ENCODE measurements at places on chromosomes 3 and 15.

- no peak for DNase-seq
These were observed 6.9 kb downstream of the CCRL2 start for GRCh38 chr3:46413951-46414350.

GRCh38 chr3:149879872-149880271, 66.9 kb downstream of the RNF13 start:
- DNase-seq = peak; percentile 44

DNA sequence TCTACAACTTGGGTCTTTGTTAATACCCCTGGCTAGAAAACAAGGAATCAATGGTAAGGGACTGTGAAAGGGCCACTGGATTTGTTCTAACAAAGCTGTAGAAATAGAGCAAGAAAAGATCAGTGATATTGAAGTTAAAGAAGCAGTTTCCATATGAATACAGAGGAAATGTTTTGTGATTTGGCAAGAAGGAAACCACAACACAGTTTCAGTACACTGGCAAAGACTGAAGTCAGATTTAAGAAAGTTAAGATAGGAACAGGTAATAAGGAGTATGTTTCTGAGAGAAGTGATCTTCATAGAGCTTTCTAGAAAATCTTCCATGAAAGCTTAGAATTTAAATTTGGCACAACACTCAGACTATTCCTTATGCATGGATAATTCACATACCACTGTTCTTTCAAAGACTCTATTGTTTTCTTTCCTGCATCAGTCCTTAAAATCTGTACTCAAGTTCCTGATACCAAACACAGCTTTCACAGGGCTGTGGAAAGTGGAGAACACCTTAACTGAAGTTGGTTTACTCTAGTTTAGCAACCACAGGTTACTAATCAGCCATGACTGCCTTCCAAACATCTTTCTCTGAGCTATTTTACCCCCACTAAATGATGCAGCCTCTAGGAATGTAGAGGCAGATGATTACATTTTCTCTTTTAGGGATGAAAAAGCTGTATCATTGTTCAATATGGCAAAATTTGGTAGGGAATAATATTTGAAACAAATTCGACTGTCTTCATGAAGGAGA, 32.4 kb upstream of the ALCAM start:
- no peak for DNase-seq

GRCh38 chr3:59752925-59753324, 703.1 kb upstream of the CFAP20DC start:
- DNase-seq = no peak

DNA sequence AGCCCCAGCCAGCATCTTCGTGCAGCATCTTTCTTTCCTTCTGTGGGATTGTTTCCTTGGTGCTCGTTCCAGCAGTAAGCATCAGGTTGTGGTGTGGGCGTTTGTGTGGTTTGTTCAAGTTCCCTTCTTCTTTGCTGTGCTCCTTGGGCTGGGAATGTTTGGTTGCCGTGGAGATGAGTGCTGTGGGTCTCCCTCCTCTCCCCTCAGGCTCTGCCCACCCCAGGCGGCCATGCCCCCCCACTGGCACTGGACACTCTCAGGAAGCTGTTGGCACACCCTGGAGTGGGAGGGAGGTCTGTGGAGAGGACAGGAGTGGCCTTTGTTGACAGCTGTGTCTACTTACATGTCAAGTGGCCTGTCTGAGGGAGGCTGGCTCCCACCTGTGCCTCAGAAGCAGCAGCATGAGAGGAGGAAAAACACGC, 46.5 kb upstream of the SACM1L start:
- peak; percentile 36 for DNase-seq

DNA sequence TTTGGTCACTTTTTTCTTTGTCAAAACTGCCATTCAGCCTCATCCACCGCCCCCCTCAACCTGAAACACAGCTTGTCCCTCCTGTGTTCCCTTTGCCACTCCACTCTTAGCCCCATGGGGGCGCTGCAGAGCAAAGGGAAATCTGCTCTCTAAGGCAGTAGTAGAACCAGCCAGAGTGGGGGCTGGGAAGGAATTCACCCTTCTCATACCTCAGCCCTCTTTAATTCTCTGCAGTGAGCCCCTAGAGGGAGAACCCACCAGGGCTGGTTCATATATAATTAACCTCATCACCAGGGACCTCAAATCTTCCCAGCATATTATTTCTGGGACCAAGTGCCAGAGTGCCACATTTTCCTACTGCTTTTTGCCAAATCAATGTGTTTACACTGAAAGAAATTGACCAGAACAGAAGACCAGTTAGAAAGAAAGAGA, 2.8 kb upstream of the BCL6 start:
- peak; percentile 60 for DNase-seq

GRCh38 chr15:45128971-45129639, 574 bp downstream of the DUOXA1 start:
- no peak for DNase-seq

DNA sequence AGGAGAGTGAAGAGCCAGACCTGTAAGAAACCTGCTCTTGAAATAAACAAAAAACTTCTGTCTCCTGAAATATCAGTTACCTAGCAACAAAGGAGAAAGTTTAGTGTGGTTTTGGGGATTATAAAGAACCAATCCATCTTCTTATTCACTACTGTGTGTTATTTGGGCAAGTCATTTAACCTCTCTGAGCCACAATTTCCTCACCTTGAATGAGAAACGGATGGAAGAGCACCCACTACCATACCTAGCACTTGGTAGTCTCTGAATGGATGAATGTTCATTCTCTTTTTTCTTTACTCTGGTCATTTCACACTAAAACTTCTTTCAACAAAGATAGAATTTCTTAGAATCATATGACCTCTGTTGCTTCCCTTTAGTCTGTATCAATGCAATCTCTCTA, 45.2 kb downstream of the PTPN9 start:
- DNase-seq = no peak

- no peak for DNase-seq
These were observed 55.8 kb upstream of the ZBTB38 start for GRCh38 chr3:141312354-141313092.

- DNase-seq = no peak
These were observed 8.4 kb upstream of the RPS17 start for GRCh38 chr15:82548700-82549099.

- DNase-seq = peak; percentile 32
These were observed 1.5 kb downstream of the FOXB1 start for GRCh38 chr15:60005352-60006202.

GRCh38 chr15:101167753-101168462, 83.9 kb downstream of the CHSY1 start:
- no peak for DNase-seq

GRCh38 chr3:102329066-102329465, 105.7 kb upstream of the ZPLD1 start:
- no peak for DNase-seq

- peak; percentile 71 for DNase-seq
These were observed 79.8 kb upstream of the NR2E3 start for GRCh38 chr15:71730277-71731144.

GRCh38 chr15:48641416-48641815, 4.1 kb downstream of the FBN1 start:
- peak; percentile 42 for DNase-seq

- no peak for DNase-seq
These were observed 65.5 kb downstream of the PLCL2 start for GRCh38 chr3:16950282-16950681.

- DNase-seq = no peak
These were observed 48.0 kb downstream of the ARHGEF26 start for GRCh38 chr3:154168998-154169795.

DNA sequence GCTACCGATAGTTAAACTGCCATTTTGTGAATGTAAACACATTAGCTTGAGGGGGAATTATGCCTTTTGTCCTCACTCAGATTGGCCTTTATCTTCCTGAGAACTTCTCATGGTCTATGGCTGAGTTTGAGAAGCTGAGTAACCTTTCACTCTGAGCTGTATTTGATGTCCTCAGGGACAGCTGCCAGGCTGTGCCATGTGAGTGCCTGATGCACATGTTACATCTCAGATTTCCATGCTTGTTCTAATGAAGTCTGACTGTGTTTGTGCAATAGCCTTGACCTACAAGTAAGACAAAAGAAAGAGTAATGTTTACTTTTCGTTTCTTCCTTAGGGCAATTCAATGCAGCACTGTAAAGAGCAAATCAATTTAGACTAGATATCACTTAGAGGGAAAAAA, 44.1 kb upstream of the ARL6 start:
- DNase-seq = no peak

DNA sequence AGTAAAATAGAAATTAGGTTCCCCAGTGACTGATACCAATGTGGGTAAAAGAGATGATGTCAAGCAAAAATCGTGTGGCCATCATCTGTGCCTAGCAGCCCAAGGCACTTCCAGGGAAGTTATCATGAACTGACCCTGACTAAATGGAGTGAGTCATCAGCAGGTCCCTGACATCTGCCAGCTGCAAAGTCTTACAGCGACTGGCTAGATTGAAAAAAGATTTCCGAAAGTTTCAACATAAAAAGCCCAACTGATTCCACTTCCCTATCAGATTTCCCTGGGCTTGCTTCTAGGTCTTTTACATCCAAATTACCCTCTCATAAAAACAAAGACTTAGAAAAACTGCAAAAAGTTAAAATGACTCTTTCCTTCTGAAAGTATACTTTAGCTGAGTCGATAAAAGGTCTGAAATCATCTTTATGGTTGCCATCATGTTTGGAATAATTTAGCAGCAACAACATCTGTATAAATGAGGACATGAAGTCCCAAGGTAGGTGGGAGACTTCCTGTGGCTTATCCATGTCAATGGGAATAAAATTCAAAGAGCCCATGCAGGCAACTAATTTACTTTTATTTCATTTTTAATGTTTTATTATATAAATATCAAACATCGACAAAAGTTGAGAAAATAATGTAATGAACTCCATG, 342.8 kb downstream of the ERC2 start:
- peak; percentile 62 for DNase-seq

- peak; percentile 54 for DNase-seq
These were observed 75.2 kb downstream of the NEO1 start for GRCh38 chr15:73127302-73127936.

GRCh38 chr15:62444104-62445022, 279.3 kb upstream of the C2CD4B start:
- no peak for DNase-seq

DNA sequence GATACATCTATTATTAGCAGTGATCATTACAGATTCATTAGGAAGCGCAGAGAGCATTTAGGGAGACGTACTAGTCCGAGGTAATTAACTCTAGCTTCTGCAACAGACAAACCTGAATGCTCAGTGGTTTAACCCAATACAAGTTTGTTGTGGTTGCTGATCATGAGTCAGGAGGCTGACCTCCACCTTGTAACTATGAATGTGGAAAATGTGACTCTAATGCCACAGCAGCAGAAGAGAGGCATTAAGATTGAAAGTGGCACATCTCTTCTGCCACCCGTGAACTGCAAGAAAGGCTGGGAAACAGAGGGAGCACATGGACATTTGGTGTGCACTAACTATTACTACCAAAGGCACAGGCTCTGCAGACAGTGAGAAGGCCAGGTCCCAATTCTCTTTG, 71.2 kb upstream of the C3orf80 start:
- DNase-seq = no peak

DNA sequence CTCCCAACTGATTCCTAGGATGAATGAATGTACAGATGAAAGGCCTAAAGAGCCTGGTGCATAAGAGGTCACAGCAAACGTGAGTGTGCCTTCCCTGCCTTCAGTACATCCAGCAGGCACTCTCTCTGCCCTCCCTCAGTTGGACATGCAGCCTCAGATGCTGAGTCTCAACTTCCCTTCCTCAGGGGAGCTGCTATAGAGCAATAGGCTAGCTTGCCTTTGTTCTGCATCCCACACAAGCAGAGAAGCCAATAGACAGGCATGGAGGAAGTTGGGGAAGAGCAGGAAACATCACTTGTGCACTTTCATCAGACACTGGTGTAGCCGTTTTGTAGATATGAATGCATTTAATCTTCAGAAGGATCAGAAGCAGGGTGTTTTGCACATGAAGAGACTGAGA, 147.5 kb upstream of the THBS1 start:
- no peak for DNase-seq

- no peak for DNase-seq
These were observed 300.6 kb downstream of the SATB1 start for GRCh38 chr3:18124501-18124900.

- no peak for DNase-seq
These were observed 168.1 kb upstream of the OSTN start for GRCh38 chr3:191030929-191031328.

GRCh38 chr15:80242802-80243201, 9.2 kb downstream of the CTXND1 start:
- no peak for DNase-seq

DNA sequence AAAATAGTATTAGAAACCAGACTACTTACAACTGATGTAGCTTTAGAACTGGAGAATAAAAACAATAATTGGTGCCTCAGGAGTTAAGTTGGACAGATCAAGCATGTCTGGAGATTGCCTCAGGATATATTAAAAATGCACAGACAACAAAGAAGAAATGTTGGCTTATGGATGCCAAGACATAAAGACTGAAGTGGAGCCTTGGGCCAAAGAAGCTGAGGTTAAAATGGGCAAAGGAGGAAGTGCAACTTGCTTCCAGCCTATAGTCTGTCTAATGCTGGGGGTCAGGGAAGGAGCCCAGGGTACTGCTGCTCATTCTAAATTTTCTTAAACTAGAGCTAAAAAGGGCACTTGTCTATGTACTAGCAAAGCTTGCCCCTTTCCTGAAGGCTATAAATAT, 77.5 kb downstream of the ESYT3 start:
- DNase-seq = no peak

DNA sequence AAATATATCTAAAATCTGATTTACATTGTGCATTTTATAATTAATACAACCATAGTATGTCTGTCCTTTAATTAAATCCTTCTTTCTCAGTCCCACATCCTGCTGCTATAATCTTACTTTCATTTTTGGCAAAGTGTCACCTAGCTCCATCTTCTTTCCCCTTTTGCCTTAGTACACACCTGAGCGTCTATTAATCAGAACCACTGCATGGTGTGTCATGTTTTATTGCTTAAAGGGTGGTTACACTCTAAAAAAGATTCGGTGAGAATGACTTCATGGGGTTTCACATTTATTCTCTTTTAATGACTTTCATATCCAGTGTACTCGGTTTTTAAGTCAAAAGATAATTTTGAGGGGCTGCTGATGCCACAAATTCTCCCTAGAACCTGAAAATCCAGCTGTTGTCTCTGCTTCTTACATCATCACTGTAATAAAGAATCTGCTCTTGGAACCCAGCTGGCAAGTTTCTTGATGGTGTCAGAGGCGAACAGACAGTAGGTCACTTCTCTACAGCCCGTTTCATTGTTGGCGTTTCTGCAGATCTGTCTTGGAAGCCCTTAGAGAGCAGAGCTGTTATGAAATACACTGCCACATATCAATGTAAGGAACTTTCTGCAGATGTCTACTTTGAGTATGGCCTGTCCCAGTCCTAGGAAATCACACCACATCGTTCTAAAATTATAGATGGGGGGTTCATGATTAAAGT, 99.7 kb downstream of the TIGIT start:
- DNase-seq = no peak

- DNase-seq = no peak
These were observed 381.4 kb downstream of the GRM7 start for GRCh38 chr3:7242303-7242635.

DNA sequence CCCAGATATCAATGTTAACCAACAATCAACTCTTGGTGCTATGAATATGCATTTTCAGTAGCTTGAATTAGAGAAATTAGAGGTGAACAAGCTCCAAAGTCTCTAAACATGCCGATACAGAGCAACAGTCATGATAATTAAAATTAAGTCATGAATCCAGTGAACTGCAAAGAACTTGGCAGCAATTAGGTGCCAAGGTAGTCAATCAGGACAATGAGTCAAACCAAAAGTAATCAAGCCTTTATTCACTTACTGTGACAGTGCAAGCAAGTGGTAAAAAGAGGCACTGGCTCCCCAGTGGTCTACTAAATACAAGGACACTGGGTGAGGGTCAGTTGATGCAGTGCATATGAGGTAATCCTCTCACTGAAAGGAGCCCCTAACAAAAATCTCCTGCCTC, 1.8 kb downstream of the ZNF770 start:
- DNase-seq = no peak

GRCh38 chr15:78944202-78944625, 632 bp downstream of the CTSH start:
- no peak for DNase-seq
